ENCODE measurements at places on chromosomes 6 and 20.

DNA sequence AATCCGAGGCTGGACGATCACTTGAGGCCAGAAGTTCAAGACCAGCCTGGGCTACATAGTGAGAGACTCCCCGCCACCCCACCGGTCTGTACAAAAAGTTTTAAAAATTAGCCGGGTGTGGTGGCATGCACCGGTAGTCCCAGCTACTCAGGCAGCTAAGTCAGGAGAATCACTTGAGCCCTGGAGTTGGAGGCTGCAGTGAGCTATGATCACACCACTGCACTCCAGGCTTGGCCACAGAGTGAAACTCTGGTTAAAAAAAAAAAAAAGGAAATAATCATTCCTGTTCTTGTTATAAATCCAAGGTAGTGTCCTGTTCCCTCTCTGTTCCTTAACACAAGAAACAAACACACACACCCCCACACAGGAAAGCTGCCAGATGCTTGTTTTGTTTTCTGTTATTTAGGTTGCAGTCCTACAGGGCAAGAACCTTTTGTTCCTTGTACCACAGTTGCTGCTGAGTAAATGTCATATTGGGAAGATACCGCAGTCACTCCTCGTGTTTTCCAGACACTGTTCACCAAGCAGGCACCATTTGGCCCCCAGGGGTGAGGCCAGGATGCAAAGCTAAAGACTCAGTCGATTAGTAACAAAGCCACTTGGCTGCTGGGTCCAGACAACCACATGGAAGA, 28.9 kb downstream of the ASIP start:
- DNase-seq = no peak

DNA sequence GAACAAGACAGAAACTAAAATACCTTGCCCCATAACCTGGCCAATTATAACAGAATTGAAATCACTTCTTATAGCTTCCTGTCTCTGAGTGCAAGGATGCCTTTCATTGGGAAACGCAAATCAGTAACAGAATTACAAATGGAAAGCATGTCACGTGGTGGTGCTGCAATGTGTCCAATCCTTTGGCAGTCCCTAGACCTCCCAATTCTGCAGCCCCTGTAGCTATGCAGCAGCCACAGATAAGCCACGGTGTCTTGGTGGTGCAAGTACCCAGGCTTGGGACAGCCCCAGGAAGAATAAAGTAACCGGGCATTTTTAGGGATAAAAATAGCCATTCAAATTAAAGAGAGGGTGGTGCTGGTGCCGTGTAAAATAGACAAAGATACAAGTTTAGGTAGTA, 134.6 kb upstream of the CCN2 start:
- DNase-seq = no peak

DNA sequence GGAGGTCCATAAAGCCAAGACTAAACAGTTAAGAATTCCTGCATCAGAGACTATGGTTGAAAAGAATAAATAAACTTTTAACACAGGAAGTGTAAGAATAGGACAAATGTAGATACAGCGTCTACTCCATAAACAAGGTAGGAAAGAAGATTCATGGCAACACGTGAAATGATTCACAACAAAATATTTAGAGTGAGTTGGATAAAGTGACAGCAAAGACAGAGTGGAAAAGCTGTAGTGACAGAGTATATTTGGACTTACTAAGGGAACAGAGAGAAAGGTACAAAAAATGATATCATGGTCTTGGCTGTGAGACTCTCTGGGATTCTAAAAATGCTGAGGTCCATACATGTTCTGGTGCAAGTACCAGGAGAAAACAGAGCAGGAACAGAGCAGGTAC, 21.9 kb upstream of the KIAA0408 start:
- DNase-seq = no peak

GRCh38 chr6:15763837-15764236, 101.0 kb upstream of the DTNBP1 start:
- DNase-seq = no peak

GRCh38 chr6:165663736-165664558, 906 bp upstream of the PDE10A start:
- DNase-seq = no peak

DNA sequence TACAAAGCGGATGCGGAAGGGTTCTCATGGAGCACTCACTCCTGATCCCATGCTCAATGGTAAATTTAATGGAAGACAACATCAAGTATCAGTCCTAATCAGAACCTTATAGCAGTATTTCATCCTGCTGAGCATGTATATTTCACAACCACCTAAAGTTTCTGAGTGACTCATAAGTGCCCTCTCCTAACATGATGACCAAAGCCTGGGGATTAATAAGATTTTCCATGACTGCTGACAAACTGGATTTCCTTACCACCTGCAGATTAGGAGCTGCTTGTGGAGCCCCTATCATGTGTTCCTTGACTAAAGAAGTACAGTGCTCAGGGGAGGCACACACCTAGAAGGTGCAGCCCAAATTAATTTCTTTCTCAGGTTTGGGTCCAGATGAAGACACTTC, 112.8 kb downstream of the INSM1 start:
- DNase-seq = no peak

DNA sequence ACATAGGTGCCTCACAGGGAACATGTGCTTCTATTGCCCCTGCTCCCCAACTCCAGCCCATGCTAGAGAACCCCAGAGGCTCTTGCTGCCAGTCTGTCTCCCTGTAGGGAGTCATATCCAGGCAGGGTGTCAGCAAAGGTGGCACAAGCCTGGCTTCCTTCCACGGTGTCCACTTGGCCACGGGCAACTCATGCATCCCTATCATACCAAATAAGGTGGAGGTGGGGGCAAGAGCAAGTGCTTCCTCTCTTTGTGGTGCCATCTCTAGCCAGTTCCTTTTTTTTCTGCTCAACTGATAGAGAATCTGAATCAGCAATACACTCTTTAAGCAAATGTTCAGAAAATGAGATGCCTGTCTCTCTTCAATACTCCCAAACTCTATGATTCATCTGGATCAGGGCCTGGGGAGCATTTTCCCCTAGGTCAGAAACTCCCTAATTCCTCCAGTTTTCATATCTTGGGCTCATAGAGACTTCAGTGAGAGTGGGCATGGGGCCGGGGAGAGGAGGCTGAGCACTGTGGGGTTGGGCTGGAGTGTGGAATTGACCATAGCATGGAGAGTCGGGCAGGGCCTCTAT, 105.1 kb upstream of the GPR6 start:
- no peak for DNase-seq

- DNase-seq = no peak
These were observed 57.6 kb downstream of the PLCB4 start for GRCh38 chr20:9126527-9126926.

GRCh38 chr6:128271527-128271926, 248.9 kb downstream of the PTPRK start:
- no peak for DNase-seq

GRCh38 chr20:1651268-1652058, 6.1 kb downstream of the SIRPG start:
- no peak for DNase-seq

DNA sequence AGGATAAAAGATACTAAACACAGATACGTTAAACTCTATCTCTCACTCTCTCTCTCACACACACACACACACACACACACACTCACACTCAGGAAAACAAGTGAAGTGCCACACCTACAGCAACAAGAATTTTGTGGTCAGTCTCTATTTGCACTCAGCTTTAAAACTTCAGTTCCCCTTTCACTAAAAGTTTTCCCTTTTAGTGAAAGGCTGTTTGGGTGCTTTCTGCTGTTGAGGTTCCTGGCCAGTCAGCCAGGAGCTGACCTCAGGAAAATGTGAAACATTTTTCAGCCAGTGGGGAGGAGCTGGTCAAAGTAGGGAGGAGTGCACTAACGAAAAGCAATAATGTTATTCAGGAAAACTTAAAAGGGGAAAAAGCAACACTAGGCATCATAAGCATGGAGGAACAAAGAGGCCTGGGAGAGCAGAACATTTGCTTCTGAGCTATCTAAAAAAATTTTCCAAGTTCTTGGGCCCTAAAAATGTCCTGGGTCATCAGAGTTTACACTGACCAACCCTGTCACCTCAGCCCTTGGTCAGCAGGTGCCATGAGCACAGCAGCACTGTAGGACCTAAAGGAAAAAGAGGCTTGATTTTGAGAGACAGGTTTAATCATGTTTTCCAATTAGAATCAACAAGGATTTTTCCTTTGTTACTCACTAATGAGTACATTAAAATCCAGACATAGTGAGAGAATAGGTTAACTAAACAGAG, 30.7 kb upstream of the NT5E start:
- no peak for DNase-seq

- DNase-seq = no peak
These were observed 28.3 kb upstream of the CTAGE9 start for GRCh38 chr6:131739136-131739535.

DNA sequence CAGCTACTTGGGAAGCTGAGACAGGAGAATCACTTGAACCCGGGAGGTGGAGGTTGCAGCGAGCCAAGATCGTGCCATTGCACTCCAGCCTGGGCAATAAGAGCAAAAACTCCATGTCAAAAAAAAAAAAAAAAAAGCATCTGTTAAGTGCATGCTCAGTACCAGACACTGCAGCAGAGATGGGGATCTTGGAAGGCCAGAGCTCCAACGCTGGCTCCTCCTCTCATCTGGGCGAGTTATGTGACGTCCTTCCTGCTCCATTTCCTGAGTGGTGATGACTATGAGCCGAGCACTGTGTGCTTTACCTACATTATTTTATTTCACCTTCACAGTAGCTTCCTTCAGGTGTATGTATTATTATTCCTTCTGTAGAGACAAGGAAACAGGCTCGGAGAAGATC, 38.5 kb upstream of the CDH22 start:
- DNase-seq = no peak

DNA sequence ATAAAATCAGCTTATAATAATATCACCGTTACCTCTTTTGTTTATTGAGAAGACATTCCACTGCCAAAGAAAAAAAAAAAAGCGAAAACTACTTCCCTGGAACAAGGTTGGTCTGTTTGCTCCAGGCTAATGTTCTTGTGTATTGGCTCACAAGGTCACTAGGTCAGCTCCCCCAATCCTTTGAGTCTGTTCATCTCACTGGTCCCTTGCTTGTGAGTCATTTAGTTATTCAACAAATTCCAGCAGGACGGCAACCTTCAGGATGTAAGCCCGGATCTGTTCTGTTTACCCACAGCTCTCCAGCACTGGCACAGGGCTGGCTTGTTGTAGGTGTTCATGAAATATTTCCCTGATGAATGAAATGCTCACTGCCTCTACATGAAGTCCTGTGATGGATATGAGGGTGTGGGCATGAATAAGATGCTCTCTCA, 3.3 kb downstream of the ARHGAP40 start:
- DNase-seq = no peak

- DNase-seq = no peak
These were observed 314.7 kb upstream of the CNR1 start for GRCh38 chr6:88480816-88481215.

DNA sequence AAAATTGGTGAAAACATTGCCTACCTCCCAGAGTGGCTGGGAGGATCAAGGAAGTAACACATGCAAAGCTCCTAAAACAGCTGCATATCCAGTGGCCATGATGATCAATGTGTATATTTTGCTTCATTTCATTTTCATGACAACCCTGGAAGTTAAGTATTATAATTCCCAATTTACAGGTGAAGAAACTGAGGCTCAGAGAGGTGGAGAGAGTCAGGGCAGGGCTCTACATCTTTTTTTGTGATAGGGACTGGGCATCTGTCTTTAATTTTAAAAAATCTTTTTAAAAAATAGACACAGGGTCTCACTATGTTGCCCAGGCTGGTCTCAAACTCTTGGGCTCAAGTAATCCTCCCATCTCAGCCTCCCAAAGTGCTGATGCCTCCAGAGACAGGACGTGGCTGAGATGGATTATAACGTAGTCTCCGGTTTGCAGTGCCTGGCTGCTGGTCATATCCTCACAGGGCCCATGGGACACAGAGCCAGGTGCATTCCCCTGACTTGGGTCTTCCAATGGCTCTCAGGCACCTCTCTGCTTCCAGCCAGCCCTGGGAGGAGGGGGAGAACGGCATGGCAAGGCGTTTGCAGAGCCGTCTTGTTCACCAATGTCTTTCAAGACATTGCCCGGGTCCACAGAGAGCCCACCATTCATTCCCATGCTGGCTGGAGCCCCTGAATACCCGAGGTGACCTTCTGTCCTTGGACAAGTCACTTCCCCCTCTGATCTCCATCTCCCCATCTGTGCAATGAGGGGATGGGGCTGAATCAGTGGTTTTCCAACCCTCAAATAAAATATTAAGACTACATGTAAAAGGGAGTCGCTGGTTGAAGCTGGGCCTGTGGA, 38.3 kb downstream of the HNF4A start:
- no peak for DNase-seq

GRCh38 chr6:42389736-42390135, 62.0 kb downstream of the TRERF1 start:
- DNase-seq = peak; percentile 74

GRCh38 chr6:10393544-10394225, 21.2 kb downstream of the TFAP2A start:
- no peak for DNase-seq

- peak; percentile 23 for DNase-seq
These were observed 6.9 kb upstream of the ZBTB12 start for GRCh38 chr6:31908791-31909190.

- no peak for DNase-seq
These were observed 45.4 kb downstream of the SLC24A3 start for GRCh38 chr20:19257865-19258264.

- no peak for DNase-seq
These were observed 20.7 kb downstream of the DIDO1 start for GRCh38 chr20:62905536-62906117.

GRCh38 chr6:33610779-33611732, 10.1 kb upstream of the ITPR3 start:
- no peak for DNase-seq

- DNase-seq = peak; percentile 71
These were observed at the start of gene SCGN for GRCh38 chr6:25652007-25652515. SCGN (plus strand) TSS chr6:25652215; CDS start chr6:25652404, 189 bp downstream.

- no peak for DNase-seq
These were observed 221.2 kb downstream of the LAMA2 start for GRCh38 chr6:129104131-129104530.

GRCh38 chr20:33065785-33066184, 12.1 kb downstream of the BPIFB3 start:
- DNase-seq = no peak

GRCh38 chr6:118933855-118934460, 1.0 kb downstream of the MCM9 start:
- DNase-seq = no peak

- no peak for DNase-seq
These were observed 37.7 kb upstream of the SYNCRIP start for GRCh38 chr6:85680388-85680787.

Data from DMS79 treated with DMSO at 0.1 percent for 48 hours (cell line).